Activated CD4-positive, alpha-beta T cell treated with anti-CD3 and anti-CD28 coated beads for 1 hour (primary cell): ENCODE measurements at places on chromosomes 1 and 21.

- no peak for DNase-seq
Measured at GRCh38 chr1:12001249-12001917, 17.9 kb upstream of the MIIP start.

DNA sequence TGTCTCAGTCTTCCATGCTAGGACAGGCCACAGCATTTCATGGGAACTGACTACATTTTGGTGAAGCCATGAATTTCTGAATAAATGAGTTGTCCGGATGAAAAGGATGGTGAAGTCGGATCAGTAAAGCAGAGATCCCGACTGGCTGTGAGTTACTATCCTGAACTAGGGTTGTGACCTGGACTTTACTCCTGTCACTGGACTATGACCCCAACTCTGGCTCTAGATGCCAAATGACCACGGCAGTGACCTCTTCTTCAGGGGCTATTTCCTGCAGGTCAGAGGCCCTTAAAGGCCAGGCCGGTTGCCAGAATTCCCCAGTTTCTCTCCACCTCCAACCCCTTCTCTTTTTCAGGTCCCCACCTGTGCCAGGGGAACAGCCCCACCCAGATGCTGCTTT lies 1.7 kb upstream of the NECTIN4 start:
- no peak for DNase-seq

DNA sequence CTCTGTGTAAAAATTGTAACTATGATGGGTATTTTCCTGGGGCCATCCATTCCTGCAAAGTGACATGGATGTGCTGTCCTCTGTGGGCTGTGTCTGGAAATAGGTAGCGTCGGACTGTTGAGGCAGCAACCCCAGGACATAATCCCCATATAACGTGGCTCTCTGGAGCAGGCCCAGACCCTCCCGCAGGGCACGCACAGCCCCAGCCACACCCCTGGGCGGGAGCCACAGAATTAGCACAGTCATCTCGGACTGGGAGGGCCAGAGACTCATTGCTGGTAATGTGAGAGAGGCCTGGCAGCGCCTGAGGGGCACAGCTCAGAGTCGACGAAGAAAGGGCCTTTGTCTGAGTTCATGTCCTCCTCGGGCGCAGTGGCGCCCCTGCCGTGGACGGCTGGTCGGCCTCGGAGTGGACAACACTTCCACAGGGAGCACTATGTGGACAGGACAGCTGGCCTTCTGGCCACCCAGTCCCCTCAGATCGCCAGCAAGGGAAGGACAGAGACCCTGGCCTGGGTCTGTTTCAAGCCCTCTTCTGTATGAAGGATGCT lies 20.1 kb downstream of the SIM2 start:
- no peak for DNase-seq

DNA sequence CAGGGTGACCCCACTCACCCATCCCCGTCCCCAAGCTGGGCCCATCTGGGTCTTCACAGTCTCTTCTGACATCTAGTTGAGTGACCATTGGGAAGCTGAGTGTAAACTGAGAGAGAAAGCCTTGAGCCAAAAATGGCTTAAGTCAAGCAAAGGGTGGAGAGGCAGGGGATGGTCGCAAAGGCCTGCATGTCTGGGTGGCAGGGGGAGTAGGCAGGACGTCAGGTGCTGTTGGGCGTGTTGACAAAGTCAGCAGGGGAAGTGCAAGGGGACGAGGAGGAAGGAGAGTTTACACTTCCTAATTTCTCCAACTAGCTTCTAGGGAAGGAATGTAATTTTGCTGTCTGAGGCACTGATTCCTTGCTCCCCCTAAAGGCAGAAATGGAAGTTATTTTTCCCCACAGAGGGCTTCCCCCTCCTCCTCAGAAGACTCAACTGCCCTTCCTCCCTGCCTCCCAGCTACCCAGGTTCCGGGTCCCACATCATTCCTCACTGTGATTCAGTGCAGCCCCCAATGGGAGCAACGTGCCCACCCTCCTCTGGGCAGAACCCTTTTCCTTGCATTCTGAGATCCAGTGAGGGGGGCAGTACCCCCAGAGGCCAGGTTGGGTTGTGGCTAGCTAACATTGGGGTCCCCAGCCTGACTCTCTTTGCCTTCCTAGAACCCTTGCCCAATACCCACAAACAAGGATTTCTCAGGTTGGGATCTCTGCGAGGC lies 1.2 kb upstream of the ADORA1 start:
- no peak for DNase-seq

DNA sequence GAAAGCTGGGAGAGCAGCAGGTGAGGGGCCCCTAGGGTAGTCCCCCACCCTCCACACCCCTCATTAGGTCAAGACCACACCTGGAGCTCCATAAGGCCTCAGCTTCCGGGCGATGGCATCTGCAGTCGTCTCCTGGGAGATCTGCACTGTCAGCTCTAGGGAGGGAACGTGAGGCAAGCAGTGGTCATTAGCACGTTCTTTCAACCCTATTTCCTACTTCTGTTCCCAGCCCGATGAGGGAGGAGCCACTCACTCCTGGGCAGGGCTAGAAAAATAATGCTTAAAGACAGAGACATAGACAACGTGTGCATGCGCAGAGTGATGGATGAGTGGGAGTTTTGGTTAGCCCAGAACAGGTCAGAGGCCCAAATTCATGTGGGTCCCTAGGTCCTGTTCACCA lies 9.7 kb downstream of the KDF1 start:
- no peak for DNase-seq

GRCh38 chr1:212431644-212432043 lies 1.1 kb upstream of the NENF start:
- no peak for DNase-seq
